ENCODE measurements at places on chromosomes 5 and 9.

DNA sequence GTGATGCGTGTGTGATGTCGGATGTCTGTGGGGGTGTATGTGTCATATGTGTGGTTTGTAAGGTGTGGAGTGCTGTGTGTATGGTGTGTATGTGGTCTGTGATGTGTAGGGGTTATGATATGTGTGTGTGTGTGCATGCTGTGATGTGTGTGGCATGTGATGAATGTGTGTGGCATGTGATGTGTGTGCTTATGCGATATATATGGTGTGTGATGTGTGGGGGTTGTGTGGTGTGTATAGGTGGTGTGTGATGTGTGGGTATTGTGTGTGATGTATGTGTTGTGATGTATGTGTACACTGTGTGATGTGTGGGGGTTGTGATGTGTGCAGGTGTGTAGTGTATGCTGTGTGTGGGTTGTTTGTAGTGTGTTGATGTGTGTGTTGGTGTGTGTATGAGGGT, 9.2 kb upstream of the CRB2 start:
- DNase-seq: no peak

DNA sequence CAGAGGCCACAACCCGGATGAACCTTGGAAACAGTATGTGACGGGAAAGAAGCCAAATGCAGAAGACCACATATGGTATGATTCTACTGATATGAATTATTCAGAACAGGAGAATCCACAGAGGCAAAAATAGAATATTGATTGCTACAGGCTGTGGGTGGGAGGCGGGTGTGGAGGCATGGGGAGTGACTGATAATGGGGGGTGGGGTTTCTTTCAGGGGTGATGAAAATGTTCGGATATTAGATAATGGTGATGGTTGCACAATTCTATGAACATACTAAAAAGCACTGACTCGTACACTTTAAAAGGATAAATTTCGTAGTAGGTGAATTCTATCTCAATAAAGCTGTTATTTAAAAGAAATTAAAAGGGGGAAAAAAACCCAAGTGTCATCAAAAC, 10.7 kb downstream of the IL4 start:
- DNase-seq: no peak

- no peak for DNase-seq
Measured at GRCh38 chr9:7823651-7824050, 24.1 kb upstream of the DMAC1 start.

DNA sequence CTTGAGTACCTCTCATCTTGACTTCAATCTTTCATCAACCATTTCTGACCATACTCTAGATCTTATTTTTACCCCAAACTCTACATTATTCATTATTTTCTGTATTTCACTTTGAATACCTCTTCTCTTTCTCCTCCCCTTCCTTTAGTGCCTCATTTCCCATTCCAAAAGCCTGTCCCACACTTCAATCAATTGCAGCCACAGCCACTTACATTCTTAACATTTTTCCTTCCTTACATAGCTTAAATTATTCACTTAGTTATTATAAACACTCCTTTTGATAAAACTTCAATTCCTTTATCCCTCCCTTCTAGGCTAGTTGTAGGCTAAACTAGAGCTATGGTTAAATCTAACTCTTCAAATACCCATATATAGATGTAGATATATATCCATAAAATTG, 344.0 kb downstream of the PRR16 start:
- DNase-seq: no peak

GRCh38 chr5:149018909-149019443, 43.9 kb downstream of the SH3TC2 start:
- no peak for DNase-seq

- no peak for DNase-seq
Measured at GRCh38 chr9:134996591-134997530, 79.1 kb upstream of the FCN1 start.

GRCh38 chr9:96299823-96300222, 2.2 kb downstream of the HSD17B3 start:
- no peak for DNase-seq

DNA sequence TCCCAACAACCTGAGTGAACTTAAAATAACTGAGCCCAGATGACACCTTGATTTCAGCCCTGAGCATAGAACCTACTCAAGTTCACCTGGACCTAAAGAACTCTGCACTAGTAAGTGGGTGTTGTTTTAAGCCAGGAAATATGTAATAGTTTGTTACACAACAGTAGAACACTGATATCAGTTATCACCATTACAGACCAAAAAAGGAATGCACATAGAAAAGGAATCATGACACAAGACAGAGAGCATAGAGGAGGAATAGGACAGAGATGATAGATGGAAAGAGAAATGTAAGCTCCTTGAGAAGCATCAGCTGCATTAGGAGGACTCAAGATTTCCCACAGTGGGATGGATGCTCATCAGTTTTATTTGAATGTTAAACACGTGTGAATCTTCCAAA, 1096.9 kb upstream of the SEMA6A start:
- DNase-seq: no peak

DNA sequence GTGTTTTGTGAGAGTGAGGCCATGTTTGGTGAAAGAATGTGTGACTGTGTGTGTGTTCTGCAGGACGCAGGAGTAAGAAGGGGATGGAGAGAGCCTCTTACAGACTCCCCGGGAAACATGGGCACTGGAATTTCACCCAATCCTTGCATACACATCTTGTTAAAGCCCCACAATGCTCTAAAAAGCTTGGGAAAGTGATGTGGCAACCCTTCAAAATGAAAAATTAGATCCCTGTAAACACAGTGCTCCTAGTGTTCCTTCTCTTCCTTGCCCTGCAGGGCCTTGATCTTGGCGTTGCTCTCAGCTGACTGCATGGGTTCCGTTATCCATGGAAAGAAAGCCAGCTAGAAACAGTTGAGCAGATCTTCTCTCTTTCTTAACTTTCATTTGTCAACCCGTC, 701.7 kb downstream of the SEMA5A start:
- no peak for DNase-seq

- DNase-seq: no peak
Measured at GRCh38 chr5:115351356-115352195, 55.1 kb upstream of the CCDC112 start.

- no peak for DNase-seq
Measured at GRCh38 chr9:105218673-105219072, 25.8 kb upstream of the SLC44A1 start.

GRCh38 chr9:89461265-89461664, 36.6 kb downstream of the SEMA4D start:
- no peak for DNase-seq

DNA sequence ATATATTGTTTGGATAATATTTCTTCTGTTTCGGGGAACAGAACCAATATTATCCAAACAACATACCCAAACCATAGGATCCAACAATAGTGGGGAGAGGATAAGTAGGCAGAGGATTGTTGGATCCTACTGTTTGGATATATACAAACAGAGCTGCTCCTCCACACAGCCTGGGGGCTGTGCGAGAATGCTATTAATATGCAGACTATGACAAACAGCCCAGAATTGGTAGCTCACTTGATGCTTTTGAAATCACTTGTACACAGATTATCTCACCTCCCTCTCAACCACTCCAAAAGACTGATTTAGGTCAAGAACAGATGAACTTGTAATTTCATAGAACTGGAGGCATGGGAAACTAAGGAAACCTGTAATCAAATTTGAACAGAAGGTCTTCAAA, 24.4 kb upstream of the MLANA start:
- DNase-seq: no peak

- DNase-seq: no peak
Measured at GRCh38 chr9:109512170-109512756, 14.2 kb upstream of the PTPN3 start.

DNA sequence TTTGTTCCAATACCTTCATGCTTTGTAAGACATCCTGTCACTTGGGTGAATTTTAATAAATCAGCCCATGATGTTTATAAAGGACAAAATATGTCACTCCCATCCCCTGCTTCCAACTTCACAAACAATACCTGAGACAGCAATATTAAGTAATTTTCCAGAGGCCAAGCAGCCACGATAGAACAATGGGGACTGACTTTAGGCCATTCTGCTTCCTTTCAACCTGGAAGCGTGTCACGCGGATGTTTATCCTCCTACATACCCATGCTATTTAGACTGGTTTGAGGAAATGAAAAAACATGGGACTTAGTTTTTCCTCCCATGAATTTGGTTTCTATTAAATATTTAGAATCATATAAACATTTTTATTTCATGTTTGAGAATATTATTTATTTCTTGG, 82.9 kb downstream of the GRAMD2B start:
- no peak for DNase-seq

GRCh38 chr5:175797521-175798038, 73.8 kb upstream of the CPLX2 start:
- DNase-seq: no peak

- no peak for DNase-seq
Measured at GRCh38 chr9:72622186-72622585, 100.8 kb downstream of the TMC1 start.

DNA sequence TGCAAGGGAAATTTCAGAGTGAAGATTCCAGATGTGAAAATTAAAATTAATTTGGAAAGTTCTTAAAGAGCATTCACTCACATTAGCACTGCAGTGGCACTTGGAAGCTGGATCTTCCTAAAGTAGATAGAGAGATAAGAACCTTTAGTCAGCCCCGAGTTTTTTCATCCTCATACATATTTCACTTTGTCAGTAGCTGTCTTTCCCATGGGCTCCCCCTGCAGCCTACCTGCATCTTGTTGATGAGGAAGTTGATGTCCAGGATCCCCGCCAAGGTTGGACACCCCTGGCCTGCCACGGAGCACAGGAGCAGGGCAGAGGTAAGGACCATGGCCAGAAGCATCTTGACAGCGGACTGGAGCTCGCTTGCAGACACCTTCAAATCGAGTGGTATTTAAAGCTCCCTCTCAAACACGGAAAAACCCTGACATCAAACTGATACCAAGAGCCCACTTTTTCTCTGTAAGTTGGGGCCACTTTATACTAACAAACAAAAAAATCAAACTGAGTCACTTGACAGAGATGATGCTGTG, at the start of gene IL9:
Gene IL9 (minus strand): TSS at position 368 of the 533 bp plus-strand sequence. CDS start 25 bp downstream, at position 343.
- no peak for DNase-seq

DNA sequence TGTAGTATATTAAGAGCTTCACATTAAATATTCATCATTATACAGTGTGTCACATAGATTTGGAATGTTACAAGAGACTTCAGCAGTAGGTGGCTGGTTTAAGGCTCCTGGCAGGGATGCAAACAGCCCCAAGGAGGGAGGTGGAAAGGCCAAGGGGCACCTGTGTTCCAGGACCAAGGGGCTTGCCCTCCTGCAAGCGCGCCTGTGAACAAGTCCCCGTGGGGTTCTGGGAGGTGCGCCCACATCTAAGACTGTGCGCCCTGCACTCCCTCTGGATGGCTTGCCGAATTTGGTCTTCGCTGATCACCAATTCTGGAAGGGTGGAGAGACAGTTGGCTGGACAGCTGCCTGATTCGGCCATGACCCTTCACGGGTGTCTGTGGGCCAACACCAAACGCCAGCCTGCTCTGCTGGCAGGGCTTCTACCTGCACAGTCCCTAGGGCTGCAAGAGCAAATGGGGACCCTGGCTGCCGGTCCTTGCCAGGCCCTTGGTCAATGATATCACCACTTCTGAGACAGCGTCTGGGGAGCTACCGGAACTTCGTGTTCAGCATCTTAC, 12.1 kb upstream of the SLC25A51 start:
- DNase-seq: peak; percentile 36

- peak; percentile 77 for DNase-seq
Measured at GRCh38 chr5:179836225-179837019, 15.7 kb downstream of the SQSTM1 start.

DNA sequence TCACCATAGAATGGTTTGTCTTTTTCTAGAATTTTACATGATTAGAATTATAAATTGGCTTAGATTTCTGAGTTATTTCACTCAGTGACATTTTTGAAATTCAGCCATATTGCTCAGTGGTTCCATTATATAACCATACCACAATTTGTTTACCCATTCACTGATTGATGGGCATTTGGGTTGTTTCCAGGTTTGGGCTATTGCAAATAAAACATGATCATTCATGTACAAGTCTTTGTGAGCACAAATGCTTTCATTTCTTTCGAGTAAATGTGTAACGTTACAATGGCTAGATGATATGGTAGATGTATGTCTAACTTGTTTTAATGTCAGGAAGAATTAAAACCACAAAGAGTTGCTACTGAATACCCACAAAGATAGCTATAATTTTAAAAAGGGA, 279.9 kb upstream of the TARS1 start:
- no peak for DNase-seq

GRCh38 chr9:129716091-129716490, 36.8 kb downstream of the PTGES start:
- DNase-seq: no peak

GRCh38 chr9:90972057-90972456, 170.4 kb downstream of the SYK start:
- no peak for DNase-seq

DNA sequence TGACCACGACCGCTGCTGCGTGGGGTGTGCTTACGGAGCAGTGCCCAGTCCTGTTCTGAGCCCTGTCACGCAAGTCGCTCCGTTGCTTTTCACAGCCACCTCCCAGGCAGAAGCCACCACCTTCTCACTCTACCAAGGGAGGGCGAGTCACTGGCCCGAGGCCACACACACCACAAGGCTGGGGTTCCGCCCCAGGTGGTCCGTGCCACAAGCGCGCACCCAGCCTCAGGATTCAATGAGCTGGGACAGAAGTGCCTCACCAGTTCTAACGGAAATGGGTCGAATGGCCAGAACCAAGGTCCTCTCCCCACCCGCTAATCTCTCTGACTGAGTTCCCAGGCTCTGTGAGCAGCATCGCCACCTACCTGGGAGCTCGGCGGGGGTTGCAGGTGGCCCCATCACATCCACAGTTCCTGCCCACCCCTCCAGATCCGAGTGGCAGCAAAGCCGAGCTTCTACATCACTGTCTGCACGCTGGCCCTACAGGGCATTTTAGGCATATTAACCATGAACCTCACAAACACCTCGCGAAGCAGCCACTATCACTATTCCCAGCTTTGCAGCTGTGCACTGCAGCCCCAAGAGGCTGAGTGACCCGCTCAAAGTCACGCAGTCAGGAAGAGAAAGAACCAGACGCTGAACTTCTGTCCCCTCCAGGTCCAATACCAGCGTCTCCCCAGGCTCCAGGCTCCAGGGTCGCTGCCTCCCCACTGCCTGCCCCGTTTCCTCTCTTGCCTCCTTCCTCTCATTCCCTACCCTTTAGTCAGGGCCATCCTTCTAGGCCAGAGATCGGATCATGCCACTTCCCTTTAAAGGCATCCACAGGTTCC, 92.1 kb upstream of the PHYKPL start:
- no peak for DNase-seq

- DNase-seq: no peak
Measured at GRCh38 chr9:84107081-84107480, 126.5 kb downstream of the RMI1 start.

DNA sequence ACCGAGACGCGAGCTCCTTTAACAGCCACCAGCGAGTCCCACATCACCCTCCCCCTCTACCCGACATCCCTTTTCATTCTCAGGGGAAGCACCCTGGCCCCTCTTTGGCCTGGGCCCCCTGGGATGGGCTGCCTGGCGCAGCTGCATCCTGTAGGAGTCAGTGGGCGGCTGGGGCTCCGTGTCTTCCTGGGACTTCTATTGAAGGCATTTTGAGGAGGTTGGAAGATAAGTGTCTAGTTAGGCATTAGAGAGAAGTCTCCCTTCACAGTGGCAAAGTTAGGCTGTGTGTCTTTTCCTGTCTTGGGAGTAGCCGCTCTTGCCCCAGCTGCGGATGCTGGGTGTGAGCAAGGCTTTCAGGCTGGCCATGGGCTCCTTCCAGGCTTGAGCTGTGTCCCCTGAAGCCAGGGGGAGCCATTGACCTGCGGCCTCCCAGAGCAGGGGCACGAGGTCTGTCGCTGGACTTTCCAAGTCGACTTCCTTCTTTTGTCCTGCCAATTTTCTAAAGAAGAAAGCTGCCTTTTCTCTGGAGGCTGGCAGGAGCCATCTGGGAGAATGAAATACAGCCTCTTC, 18.6 kb upstream of the NKD2 start:
- DNase-seq: no peak

GRCh38 chr5:172453986-172454357, 353 bp downstream of the SH3PXD2B start:
- no peak for DNase-seq

Data from CD8-positive, alpha-beta memory T cell (primary cell).